ENCODE measurements at places on chromosomes 7 and 10.
A peak's percentile ranks its signal among the peaks of the same experiment; 100 is the strongest.

DNA sequence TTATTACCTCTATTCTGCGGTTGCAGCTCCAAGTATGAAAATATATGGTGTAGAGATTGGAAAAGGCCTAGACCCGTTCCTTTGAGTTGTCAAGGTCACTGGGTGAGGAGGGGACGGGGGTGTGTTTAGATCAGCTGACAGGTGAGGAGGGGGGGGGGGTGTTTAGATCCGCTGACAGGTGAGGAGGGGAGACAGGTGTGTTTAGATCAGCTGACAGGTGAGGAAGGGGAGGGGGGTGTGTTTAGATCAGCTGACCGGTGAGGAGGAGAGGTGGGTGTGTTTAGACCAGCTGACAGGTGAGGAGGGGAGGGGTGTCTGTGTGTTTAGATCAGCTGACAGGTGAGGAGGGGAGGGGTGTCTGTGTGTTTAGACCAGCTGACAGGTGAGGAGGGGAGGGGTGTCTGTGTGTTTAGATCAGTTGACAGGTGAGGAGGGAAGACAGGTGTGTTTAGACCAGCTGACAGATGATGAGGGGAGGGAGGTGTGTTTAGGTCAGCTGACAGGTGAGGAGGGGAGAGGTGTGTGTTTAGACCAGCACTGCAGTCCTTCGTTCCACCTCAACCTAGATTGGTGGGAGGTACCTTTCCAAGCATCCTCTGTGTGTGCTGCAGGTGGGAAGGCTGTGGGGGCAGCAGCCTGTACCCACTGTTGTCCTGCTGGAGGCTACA, 655.0 kb upstream of the ADARB2 start:
- DNase-seq: peak; percentile 3

GRCh38 chr10:24926557-24926956, 25.8 kb downstream of the PRTFDC1 start:
- DNase-seq: no peak

GRCh38 chr10:121860810-121861209, 67.0 kb downstream of the ATE1 start:
- DNase-seq: no peak

DNA sequence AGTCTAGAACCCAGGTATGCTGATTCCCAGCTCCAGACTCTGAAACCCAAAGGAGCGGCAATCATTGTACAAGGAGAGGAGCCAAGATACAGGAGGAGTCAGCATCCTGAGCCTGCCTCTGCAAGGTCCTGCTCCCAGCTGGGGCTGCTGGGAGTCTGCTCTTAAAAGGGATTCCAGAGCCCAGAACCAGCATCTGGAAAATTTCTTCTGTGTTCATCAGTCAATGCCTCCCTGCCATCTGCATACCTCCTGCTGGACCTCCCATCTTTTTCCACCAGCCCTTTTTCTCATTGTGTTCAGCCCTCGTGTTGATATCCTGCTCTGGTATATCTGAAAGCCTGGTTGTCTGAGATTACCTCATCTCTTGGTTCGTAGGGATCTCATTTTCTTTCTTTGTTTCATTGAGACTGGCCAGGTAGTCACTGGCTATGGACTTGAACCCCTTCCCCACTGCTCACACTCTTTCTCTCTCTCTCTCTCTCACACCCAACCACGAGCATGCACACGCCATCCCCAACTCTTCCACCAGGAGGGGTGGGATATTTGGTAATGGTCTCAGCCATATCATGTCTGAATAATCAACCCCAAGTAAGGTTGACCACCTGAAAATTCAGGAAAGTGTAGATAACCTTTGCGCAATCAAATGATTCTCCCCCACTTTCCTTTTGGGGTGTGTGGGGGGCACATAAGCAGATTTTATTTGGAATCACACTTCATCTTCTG, 608.8 kb downstream of the LRMDA start:
- no peak for DNase-seq

DNA sequence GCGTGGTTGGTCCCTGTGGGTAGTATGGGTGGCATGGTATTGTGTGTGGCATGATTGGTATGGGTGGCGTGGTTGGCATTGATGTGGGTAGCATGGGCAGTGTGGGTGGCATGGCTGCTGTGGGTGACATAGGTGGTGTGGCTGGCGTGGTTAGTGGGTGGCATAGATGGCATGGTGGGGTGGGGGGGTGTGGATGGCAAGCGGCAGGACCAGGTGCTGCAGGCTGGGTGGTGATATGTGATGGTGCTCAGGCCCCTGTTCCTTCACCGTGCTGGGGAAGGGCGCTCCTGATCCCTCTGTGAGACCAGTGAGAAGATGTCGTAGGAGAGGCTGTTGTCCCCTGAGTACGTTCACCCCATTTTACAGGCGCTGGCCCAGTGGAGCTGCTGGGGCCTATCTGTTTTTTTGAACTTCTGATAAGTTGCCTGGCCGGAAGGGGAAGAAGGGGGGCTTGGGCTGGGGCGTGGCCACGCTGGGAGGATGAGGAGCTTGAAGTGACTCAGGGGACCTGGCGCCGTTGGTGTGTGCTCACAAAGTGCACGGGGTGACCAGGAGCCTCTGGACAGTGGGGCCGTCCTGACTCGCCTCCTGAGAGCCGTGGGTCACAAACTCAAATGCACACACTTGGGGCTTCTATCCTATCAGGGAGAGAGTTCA, 17.5 kb downstream of the INPP5A start:
- peak; percentile 60 for DNase-seq

DNA sequence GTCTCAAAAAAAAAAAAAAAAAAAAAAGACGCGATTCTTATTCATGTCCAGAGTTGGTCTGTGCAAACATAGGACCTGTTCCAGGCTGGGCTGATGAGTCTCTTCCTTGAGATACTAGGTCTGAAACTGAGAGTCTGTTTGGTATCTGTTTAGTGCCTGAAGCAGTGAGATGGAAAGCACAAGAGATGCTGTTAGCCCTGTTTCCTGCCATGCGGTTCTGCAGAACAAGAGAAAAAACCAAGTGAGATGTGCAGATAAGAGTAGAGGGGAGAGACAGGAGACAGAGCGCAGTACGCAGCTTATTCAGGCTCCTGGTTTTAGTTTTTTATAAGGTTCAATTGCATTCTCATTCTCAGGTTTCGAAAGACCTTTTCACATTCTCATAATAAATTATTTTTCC, 85.8 kb upstream of the PRKCQ start:
- DNase-seq: no peak

DNA sequence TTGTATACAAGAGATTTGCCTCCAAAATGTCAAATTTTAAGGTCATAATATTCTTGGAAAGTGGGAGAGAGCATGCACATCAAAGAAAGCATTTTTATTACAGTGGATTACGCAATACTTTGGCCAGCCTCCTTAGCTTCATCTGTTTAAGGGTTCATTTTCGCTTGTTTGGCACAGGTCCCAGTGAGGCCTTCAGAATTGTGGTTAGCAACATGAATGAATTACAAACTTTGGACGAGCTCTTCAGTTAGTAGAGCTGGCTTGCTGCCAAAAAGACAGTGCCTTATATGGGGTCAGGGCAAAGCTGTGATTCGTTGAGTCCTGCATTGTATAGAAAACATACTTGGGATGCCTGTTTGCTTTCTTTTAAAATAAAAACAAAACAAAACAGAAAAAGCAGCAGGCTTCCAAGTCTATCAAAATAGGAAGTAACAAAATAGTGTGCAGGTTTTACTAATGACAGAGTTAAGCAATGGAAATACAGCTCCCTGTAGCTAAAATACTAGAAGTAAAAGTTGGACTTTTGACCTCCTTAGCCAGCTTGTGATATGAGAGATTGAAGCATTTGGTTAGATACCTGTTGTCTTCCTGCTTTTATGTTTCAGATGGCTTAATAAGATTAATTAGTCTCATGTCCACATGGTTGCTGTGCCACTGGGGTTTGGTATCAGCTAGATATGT, 190.8 kb downstream of the MLLT10 start:
- DNase-seq: peak; percentile 51
